ENCODE measurements at places on chromosomes 2 and 18.

DNA sequence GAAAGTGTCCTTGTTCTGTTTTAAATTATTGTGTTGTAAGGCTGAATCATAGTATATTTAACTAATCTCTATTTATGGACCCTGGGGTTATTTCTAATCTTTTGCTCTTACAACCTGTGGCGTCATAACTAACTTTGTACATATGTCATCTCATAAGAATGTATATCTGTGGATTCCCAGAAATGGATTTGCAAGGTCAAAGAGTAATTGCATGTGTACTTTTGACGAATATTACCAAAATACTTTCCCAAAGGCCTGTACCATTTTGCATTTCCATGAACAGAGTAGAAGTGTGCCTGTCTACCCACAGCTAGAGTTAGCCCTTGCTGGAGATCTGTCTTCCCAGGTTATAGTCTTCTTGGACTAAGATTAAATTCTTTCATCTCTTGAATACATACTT is 42.8 kb downstream of the SEMA4F start:
- peak; percentile 50 for DNase-seq

DNA sequence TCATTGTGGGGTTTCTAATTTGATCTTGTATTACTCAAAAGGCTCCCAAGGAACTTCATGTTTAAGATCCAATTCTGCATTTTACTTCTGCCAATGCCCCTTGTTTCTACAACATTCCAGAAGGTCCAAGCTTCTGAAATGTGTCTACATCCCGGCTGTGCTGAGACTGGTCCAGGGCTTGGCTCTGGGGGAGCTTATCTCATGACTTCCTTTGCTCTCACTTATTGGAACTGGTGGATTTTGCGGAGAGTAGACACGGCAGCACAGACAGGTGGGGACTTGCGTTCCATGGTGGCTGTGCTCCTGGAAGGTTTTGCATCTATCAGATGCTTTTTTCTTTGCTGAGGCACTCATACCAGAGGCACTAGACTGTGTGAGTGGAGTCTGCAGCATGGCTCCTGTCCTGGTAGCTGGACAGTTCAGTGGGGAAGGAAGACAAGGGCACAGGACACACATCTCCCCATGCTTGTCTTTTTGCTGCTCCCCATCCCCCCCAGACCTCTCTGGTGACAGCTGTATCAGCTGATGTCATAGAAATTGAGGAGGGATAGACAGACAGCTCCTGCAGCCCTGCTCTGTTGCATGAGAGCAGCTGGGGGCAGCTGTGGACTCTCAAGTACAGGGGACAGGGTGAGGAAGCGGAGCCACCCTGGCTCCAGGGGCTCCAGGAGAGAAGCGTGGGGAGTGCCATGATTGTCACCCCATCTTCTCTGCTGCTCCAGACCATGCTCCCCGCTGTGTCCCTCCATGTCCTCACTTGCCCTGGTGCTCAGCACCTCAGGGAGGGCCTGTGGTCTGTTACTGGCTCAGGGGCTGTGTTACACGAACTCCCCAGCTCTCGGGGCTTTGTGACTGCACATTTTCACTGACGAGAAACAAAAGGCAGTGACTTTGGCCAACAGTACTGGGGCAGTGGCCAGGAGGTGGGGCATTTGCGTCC is 46.0 kb downstream of the ACAA2 start:
- DNase-seq = no peak

DNA sequence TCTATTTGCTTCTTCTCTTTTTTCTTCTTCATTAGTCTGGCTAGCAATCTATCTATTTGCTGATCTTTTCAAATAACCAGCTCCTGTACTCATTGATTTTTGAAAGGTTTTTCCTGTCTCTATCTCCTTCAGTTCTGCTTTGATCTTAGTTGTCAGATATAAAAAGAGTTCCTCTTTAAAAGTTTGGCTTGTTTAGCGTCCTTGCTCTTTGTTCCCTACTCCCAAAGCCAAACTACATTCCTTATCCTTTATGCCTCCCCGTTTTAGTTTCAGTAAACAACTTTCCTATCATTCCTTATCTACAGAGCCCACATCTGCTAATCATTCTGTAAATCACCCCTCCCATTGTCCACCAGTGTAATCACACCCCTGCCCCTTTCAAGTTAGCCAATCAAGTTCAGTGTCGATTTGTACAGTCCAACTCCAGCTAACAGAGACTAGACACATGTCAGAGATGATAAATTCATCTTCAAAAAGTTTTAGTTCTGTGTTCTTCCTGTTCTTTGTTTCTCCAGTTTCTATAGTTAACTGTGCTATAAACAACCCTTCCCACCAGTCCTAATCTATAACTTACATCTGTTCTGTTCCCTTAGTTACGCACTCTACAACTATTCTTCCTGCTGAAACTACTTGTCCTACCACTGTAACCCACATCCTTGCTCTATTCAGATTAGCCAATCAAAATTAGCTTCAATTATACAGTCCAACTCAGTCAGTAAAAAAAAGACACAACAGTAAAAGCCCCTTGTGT is 44.4 kb downstream of the TFPI start:
- DNase-seq = no peak

- no peak for DNase-seq
Measured at GRCh38 chr2:95031076-95031725, 5.7 kb downstream of the MAL start.

DNA sequence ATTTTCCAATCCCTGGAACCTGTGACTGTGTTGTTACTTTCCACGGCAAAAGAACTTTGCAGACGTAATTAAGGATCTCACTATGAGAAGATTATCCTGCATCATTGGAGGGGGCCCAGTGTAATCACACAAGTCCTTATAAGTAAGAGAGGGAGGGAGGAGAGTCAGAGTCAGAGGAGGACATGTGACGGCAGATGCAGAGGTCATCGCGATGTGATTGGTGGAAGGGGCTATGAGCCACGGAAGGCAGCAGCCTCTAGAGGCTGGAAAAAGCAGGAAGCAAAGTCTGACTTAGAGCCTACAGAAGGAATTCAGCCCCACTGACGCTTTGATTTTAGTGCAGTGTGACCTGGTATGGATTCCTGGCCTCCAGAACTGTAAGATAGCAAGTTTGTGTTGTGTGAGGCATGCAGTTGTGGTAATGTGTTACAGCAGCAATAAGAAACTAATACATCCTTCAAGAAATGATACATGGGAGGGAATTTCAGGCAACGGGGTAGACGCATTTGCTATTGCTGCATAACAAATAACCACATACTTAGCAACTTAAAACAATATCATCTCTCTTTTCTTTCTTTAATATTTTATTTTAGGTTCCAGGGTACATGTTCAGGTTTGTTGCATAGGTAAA is 112.7 kb upstream of the SERPINE2 start:
- no peak for DNase-seq

DNA sequence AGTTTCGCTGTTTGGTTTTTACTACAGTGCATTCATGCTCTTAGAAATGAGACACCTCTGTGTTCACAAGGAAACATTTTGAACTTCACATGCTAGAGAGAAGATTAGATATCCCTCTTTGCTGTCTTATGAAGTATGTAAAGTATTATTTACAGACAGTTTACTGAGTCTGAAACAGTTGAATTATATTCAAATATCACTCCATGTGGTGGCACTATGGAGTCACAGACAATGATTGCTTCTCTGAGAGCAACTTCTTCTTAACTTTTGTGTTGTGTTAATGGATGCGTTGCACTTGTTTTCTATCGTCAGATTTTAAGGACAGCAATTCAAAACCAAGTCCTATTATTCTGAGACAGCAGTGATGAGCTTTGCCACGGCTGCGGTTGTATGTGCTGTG is 823.6 kb downstream of the GALR1 start:
- DNase-seq = no peak

- no peak for DNase-seq
Measured at GRCh38 chr2:85766229-85766628, 12.4 kb downstream of the ATOH8 start.

DNA sequence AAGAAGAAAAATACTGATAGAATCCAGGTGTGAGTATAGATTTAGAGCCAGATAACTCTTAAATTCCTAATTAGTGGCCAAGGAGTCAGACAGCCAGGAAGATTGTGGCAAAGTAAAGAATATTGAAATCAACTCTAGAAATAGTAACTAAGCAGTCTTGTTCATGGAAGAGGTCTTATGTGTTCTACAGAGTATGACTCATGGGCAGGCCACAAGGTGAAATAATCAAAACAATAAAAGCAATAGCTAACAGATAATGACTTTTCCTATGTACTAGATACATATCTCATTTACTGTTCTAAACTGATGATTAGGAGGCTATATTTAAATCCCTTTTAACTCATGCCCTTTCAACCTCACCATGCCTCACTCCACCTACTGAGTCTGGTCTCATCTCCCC is 227.4 kb upstream of the COL3A1 start:
- peak; percentile 32 for DNase-seq

- no peak for DNase-seq
Measured at GRCh38 chr2:132664096-132664495, 5.9 kb downstream of the LYPD1 start.

GRCh38 chr18:69703461-69703860 is 244.2 kb downstream of the CD226 start:
- no peak for DNase-seq

- DNase-seq = peak; percentile 80
Measured at GRCh38 chr2:173402405-173402974, 47.8 kb downstream of the CDCA7 start.

DNA sequence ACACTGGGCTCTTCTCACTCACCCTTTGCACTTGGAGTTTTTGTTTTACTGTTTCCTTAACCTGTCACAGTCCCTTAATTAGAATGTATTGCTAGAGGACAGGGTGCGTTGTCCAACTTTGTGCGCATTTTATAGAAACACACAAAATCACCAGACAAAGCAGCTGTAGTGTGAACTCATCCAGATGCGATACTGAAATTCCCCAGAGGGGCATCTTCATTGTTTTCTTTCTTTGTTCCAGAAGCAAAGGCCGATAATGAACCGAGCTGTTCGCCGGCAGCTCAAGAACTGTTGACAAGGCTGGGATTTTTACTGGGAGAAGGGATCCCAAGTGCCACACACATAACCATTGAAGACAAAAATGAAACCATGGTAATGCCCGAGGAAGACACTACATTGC is 137.6 kb downstream of the WDSUB1 start:
- DNase-seq = no peak

DNA sequence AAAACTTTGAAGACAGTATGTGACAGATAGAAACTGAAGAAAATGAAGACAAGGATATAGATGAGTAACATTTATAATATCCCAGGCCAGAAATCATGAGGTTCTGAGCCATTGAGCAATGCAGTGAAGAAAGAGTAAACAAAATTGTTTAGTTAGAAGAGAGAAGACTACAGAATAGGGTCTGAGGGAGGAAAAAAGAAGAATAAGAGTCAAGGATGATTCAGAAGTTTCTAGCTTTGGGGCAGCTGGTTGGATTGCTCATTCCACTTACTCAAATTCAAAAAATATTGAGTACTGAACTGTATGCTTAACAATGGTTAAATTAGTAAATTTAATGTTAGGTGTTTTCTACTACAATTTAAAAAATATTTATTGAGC is 155.0 kb upstream of the OTX1 start:
- DNase-seq = no peak

Data from fibroblast of upper back skin (primary cell).